HFFc6 (cell line): ENCODE measurements at places on chromosomes 13 and 19. TPM values are rescaled to one million over a fixed set of nuclear protein-coding genes. Genes with fewer than 3 reads are reported as not detected.

Gene MAMSTR
- 2.5 and 2.7 TPM in 2 replicates for total RNA-seq

Gene TSKS
- total RNA-seq: not detected in 2 replicates

Gene FFAR3
- not detected in 3 replicates for total RNA-seq

Gene TEX29
- total RNA-seq: 0.28 TPM in 1 of 3 replicates, not detected in the others

Gene PCDH9
- 2.0 to 6.7 TPM (median 5.2 TPM) in 3 replicates for total RNA-seq

Gene ATCAY
- total RNA-seq: not detected in 3 replicates

Gene ACP5
- total RNA-seq: 1.2 to 3.2 TPM (median 2.7 TPM) in 3 replicates
